ENCODE measurements at places on chromosomes 6 and 20. TPM values are rescaled to one million over a fixed set of nuclear protein-coding genes. Genes with fewer than 3 reads are reported as not detected.

DNA sequence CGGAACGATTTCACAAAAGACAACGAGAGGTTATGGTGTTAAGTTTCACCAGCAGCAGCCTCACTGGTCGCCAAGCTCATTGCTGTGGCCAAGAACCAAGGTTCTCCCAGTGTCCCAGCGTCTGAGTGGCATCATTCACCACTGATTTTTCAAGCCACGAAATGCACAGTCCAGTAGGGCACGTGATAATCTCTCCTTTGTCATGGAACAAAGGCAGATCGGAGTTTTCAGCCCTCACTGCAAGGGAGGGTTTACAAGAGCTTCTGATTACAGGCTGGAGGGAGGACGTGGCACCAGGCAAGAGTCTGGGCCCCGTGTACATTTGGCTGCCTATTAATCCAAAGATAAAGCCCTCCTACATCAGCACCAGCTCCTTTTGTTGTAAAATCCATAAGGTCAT lies 2.0 kb downstream of the CD24 start:
- no peak for DNase-seq

NEDD9 gene
- 28.1 TPM for total RNA-seq

DNA sequence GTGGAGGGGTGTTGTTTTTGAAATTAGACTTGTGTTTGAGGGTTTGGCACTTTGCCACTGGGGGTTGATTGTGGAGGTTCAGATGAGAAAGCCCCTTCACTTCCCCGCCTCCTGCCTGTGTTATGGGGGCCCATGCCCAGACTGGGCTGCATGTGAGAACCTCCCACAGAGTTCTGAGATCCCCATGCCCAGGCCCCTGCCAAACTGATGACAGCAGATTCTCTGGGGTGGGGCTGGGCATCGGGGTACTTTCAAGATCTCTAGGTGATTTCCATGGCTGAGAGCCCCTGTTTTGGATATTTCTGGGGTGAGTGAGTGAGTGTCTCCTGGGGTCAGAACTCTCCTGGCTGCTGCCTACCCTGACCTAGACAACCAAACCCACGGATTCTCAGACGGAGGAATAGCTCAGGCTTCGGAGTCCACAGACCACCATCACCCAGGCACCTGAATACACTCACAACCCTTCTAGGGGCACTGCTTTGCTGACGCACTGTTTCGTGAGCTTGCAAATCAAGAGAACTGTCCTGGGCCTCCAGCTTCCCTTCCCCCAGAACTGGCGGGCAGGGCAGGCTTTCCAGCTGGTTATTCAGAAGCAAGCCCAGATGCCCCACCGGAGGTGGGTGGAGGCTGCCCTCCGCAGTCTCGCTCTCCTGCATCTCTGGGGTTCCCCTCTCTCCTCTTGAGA lies 6.3 kb downstream of the BCAS1 start:
- DNase-seq: no peak

DNA sequence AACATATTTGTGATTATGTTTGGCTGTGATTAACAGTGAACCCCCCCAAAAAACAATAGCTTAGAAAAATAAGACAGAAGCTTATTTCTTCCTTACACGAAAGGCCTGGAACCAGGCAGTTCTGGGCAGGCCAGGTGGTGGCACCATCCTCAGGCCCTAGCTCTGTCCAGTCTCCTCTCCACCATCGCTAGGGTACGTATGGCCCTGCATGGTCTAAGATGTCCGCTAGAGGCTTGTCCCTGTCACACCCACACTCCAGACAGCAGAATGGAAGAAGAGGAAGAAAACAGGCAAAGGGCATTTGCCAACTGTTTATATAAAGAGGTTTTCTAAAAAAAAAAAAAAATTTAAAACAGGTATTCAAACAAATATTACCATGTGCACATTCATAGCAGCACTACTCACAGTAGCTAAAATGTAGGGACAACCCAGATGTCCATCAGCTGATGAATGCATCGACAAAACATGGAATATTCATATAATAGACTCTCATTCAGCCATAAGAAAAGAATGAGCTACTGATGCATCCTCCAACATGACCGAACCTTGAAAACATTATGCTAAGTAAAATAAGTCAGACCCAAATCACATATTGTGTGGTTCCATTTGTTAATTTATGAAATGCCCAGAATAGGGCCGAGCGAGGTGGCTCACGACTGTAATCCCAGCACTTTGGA lies 6.7 kb downstream of the TGM3 start:
- no peak for DNase-seq

- DNase-seq: no peak
Measured at GRCh38 chr20:58997141-58997770, 9.8 kb downstream of the CTSZ start.

SPINT4 gene
- not detected for total RNA-seq

DNA sequence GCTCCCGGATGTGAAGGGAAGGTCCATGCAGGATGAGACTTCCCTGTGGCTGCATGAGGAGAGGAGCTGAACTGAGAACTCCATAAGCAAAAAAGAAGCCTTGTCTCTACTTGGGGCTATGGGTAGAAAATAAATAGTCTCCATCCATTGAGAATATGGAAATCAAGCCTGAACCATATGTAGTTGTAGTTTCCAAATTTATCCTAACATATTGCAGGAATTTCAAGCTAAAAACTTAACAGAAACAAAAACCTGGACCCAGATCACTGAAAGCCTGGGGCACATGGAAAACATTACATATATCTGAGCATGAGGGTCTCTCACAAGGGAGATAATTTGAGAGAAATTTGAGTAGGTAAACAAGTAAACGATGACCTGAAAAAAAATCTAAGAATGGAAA lies 94.9 kb upstream of the C6orf118 start:
- no peak for DNase-seq

GRCh38 chr20:61349447-61350165 lies 97.5 kb downstream of the CDH4 start:
- no peak for DNase-seq

DNA sequence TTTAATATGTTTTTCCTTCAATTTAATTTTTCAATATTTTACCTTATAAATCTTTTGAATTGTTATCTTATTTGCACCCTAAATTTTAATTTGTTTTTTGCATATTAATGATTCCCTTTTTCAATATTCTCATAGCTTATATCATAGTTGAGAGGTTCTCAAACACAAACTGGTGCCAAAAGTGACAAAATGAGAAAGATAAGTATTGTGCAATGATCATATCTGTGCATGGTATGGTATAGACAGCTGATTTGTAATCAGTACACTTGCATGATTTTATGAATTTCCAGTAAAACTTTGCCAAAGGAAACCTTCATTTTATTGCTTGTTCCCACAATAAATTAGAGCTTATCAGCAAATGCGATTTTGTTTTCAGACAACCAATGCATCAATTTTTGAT lies 161.0 kb upstream of the HDAC2 start:
- DNase-seq: no peak

RAET1G gene
- 0.19 TPM for total RNA-seq

XKR7 gene
- not detected for total RNA-seq

GRCh38 chr6:25223490-25223991 lies 55.6 kb upstream of the CARMIL1 start:
- peak; percentile 61 for DNase-seq

DNA sequence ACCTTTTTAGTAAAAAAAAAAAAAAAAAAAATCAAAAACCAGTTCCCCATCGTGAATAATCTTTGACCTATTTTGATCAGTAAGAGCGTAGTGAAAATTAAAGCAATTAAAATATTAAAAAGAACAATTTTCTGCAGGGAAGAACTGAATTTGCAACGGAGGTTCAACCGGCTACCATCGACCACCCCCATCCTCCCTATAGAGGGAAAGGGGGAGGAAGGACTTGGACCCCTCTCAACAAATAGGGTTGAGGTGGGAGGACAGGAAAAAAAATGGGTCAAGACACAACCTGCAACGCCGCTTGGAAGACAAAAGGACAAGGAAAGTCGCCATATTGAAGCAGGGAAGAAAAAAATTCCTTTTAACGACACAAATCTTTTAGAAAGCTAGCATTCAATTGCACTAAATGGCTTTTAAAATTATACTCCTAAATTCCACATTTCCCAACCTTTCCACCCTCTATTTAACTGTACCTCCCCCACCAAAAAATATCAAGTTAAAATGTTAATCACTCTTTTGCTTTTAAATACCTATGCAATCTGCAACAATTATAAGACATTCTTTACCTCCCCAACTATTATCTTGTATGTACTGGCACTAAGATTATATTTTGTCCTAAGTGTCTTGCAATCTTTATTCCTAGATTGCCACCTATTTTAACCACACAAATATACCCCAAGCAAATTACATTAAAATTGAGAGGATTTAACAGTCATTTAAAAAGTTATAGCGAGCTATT lies 1.7 kb downstream of the PPP1R10 start:
- no peak for DNase-seq

- no peak for DNase-seq
Measured at GRCh38 chr6:43981363-43981990, 145.8 kb downstream of the MRPL14 start.

GRCh38 chr20:25078662-25079061 lies 3.3 kb downstream of the VSX1 start:
- no peak for DNase-seq

- no peak for DNase-seq
Measured at GRCh38 chr20:1382670-1383069, 10.2 kb downstream of the FKBP1A start.

FUCA2 gene
- total RNA-seq: 44.5 TPM

DNA sequence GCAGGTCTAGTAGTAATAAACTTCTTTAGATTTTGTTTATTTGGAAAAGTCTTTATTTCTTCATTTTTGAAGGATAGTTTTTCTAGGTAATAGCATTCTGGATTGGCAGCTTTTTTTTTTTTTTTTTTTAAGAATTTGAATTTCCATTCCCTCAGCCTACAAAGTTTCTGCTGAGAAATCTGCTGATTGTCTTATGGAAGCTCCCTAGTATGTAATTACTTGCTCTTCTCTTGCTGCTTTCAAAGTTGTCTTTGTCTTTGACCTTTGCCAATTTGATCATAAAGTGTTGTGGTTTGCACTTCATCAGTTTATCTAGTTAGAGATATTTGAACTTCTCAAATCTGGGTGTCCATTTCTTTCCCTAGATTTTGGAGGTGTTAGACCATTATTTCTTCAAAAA lies 82.2 kb upstream of the GMDS start:
- no peak for DNase-seq

GCNT2 gene
- 49.0 TPM for total RNA-seq

- DNase-seq: no peak
Measured at GRCh38 chr20:37223053-37223452, 38.6 kb downstream of the GHRH start.

C20orf202 gene
- total RNA-seq: 0.41 TPM

TBXT gene
- total RNA-seq: not detected

PBOV1 gene
- not detected for total RNA-seq

- no peak for DNase-seq
Measured at GRCh38 chr6:72665599-72665998, 43.7 kb downstream of the KCNQ5 start.

DNA sequence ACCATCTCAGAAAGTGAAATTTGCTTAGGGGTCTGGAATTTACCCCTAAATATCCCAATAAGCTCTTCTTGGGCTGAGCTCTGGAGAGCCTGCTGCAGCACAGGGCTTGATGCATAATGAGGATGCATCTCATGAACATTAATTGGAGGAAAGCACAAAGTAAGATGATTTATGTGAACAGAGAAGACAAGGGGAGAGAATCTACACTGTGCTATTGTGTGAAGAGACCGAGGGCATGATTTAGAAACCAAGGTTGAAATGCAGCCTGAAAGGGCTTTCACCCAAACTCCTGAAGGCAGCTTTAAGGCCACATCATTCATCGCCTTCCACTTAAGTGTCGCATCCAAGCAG lies 27.8 kb upstream of the GPR63 start:
- DNase-seq: no peak

- no peak for DNase-seq
Measured at GRCh38 chr20:63279931-63280330, 7.3 kb downstream of the ARFGAP1 start.

GRCh38 chr6:167073679-167074274 lies 49.1 kb upstream of the CCR6 start:
- DNase-seq: no peak

IL17F gene
- total RNA-seq: not detected

GRCh38 chr20:16801919-16802651 lies 53.9 kb downstream of the OTOR start:
- DNase-seq: peak; percentile 29

GRCh38 chr6:83252719-83253118 lies 59.6 kb downstream of the RWDD2A start:
- no peak for DNase-seq

- DNase-seq: no peak
Measured at GRCh38 chr6:1125297-1125696, 186.6 kb upstream of the FOXQ1 start.

SIM1 gene
- total RNA-seq: not detected

DNA sequence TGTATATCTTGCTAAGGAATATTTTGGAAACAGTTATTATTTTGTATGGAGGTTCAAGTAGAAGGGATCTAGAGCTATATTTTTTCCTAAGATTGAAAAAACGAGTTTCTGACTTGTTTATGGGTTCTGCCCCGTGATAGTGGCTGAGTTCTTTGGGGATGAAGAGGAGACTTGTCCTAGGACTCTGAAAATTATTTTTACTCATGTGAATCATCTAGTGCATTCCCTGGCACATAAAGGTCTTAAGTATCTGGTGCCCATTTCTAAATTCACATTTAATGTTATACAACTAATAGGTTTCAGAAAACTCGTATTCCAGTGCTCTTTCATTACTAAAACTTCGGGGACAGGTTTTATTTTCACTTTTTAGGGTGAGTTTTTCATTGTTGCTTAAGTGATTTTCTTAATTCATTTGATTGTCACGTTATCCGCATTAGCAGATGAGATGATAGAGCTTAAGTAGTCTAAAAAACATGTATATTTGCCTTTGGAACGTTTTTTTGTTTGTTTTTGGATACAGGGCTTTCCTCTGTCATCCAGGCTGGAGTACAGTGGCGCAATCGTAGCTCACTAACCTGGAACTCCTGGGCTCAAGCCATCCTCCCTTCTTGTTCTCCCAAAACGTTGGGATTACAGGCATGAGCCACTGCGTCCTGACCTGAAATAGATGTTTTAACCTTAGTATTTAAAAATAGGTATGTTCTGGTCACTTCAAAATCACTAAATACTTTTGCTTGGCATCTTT lies 2.1 kb downstream of the NFYA start:
- no peak for DNase-seq

GRCh38 chr20:9375221-9375681 lies 139.1 kb upstream of the LAMP5 start:
- DNase-seq: no peak

DNA sequence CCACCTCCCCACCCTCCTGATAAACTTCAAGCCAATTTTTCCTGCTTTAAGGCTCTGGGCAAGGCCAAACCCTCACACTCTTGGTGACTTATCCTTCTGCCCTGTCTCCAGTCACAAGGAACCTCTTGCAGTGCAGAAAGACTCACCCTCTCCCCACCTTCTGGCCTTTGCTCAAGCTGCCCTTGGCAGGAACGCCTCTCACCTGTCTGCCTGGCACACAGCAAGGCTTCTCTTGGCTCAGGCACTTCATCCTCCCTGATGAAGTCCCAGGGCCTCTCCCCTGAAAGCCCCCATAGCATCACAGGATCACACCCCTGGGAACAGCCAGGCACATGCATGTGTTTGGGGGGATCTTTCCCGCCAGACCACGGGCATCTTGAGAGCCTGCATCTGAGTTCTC lies 68.8 kb upstream of the NNAT start:
- no peak for DNase-seq

Measured in left ventricle myocardium inferior (tissue), 1 donor.